ENCODE measurements at places on chromosomes 13 and 19.

DNA sequence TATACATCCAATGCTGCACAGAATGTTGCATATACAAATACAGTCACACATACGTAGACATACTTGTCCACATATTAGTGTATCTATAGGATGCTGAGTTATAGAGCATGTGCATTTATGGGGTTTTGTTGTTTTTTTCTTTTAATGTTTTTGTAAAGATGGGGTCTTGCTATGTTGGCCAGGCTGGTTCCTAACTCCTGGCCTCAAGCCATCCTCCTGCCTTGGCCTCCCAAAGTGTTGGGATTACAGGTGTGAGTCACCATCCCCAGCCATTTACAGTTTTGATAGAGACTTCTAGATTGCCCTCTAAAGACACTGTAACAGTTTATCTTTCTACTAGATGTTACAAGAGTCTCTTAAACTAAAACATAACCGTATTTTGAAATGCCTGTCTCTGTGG, 14.3 kb downstream of the HNRNPUL1 start:
- DNase-seq, result no peak

DNA sequence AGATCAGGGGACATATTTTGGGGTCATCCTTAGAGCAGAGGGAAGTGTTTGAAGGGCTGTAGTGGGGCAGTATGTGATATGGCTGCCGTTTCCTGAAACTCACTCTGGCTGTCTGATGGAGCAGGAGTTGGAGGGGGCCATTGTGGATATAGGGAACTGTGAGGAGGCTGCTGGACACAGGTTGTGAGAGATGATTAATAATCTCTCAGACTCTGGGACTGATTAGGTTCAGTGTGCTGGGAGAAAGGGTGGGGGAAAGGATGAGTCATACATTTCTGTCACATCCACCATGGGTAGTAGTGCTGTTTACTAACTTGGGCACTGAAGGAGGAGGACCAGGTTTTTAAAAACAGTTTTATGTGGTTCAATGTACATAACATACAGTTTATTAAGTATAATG, 4.8 kb downstream of the B3GLCT start:
- DNase-seq, result peak; percentile 79

DNA sequence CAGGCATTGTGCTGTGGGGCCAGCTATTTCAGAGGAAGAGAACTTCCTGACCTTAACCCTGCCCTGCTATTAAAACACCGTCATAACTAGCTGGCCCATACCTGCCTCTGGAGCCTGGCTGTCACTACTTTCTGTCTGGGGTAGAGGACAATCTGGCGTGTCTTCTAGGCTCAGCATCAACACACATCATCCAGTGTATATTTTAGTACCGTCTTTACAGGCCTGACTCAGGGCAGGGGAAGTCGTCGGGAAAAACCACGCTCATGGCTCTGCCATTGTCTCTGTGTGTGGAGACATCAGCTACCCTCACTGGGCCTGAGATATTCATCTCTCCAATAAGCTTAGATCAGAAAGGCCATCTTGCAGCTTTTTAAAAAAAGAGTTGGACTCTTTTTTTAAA, 151.1 kb downstream of the KATNAL1 start:
- DNase-seq, result no peak

- DNase-seq, result no peak
These were observed 26.7 kb downstream of the ZNF850 start for GRCh38 chr19:36745870-36746269.
